ENCODE measurements at places on chromosomes 1 and 21.

DNA sequence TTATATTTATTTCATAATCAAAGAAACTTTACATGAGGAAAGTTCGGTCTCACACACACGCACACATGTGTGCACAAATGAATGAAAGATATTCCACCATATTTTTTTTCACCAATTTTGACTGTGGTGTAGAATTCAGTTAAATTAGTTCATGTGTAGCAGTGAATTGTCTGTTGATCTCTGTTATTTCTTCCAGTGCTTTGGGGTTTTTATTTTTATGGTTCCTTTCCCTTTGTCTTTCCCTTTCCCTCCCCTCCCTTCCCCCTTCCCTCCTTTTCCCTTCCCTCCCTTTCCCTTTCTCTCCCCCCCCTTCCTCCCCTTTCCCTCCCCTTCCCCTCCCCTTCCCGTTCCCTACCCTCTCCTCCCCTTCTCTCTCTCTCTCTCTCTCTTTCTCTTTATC is 8.9 kb downstream of the RYR2 start:
- no peak for DNase-seq

DNA sequence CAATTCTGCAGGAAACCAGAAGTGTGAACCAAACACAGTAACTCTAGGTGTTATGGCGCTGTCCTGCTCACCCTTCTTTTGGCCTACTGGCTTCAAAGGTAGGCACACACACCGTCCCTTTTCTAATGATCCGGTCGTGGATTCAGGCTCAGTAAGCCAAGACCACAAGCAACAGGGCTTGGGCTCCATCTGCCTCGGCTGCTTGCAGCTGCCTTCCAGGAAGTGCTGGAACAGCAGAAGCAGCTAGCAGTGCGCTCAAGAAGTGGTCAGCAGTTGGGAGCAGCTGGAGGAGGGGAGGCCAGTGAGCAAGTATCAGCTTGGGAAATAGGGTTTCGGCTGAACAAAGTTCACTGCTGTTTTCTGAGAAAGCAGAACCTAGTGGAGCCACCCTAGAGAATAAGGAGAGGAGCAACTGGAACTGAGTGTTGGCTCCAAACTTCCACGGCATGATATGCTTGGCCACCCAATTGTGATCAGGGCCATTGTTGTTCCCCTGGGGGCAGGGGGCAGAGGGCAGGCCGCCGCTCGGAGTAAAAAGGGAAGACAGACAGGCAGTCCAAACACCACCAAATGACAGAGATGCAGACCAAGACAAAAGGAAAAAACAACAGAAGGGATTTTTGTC is 173.4 kb downstream of the TOMM20 start:
- no peak for DNase-seq

- DNase-seq, result no peak
Measured at GRCh38 chr1:40232444-40232843, 15.3 kb upstream of the TMCO2 start.

GRCh38 chr1:16013220-16013907 is 4.5 kb downstream of the HSPB7 start:
- peak; percentile 80 for DNase-seq

DNA sequence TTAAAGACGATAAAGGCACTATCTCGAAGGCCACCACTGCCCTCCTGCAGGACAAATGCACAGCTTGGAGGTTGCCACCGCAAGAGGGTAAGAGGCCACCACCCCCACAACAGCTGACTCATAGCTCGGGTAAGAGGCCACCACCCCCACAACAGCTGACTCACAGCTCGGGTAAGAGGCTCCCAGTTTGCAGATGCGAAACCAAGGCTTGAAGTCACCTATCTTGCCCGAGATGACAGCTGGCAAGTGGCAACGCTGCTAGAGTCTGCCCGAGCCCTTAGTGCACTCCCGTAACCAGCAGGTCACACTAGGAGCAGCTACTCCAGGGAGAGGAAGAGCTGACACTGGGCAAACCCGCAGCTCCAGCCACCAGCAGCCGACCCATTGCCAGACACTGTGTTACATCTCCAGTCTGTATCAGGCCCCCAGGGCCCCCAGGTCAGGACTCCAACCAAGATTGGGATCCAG is 17.1 kb upstream of the SPSB1 start:
- peak; percentile 84 for DNase-seq

GRCh38 chr1:31688233-31688918 is 15.4 kb downstream of the COL16A1 start:
- DNase-seq, result no peak

GRCh38 chr1:114468710-114469468 is 42.1 kb downstream of the TRIM33 start:
- no peak for DNase-seq

DNA sequence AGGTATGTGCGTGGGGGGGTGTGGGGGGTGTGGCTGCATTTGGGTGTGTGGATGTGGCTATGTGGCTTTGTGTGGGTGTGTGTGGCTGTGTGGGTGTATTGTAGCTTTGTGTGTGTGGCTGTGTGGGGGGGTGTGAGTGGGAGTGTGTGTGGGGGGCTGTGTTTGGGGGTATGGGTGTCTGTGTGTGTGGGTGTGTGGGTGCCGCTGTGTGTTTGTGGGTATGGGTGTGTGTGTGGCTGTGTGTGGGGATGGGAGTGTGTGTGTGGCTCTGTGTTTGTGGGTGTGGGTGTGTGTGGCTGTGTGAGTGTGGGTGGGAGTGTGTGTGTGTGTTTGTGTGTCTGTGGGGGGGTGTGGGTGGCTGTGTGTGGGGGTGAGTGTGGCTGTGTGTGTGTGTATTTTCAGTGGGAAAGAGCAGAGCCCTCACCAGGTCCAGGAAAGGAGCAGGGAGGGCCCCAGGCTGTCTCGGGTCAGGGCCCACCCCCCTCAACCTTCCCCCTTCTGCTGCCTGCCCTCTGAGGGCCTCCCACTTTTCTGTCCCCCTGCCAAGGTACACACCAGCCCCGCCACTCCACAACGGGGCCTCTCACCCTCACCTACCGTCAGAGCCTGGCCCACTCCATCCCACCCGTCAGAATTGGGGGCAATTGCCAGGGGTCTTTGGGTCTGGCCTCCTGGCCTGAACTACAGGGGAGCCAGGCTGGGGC is 1.9 kb upstream of the COL8A2 start:
- DNase-seq, result no peak

DNA sequence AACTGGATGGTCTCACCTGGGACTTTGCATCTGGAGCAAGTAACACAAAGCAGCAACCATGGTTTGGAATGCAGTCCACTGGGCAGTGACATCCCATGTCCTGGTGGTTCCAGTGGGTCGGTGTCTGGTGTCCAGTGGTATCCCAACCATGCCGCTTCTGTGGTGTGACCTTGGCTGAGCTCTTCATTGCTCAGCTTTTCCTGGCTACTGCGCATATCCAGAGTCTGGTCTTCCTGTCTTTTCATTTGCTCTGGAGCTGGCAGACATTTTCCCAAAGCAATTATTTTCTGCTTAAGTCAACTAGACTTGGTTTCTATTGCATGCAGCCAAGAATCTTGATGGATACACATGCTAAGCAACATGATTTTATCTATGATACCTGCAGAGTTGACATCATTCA is 28.4 kb upstream of the CD2 start:
- no peak for DNase-seq

- DNase-seq, result no peak
Measured at GRCh38 chr1:2375246-2375922, 16.0 kb downstream of the MORN1 start.

- no peak for DNase-seq
Measured at GRCh38 chr1:43321331-43321891, 16.2 kb upstream of the MPL start.

- no peak for DNase-seq
Measured at GRCh38 chr21:15560383-15561056, 169.3 kb upstream of the USP25 start.

- peak; percentile 40 for DNase-seq
Measured at GRCh38 chr1:58585581-58586151, 8.6 kb upstream of the TACSTD2 start.

- no peak for DNase-seq
Measured at GRCh38 chr1:25908161-25908560, 1.9 kb upstream of the STMN1 start.

- peak; percentile 81 for DNase-seq
Measured at GRCh38 chr1:189619682-189620332, 857.9 kb downstream of the BRINP3 start.

DNA sequence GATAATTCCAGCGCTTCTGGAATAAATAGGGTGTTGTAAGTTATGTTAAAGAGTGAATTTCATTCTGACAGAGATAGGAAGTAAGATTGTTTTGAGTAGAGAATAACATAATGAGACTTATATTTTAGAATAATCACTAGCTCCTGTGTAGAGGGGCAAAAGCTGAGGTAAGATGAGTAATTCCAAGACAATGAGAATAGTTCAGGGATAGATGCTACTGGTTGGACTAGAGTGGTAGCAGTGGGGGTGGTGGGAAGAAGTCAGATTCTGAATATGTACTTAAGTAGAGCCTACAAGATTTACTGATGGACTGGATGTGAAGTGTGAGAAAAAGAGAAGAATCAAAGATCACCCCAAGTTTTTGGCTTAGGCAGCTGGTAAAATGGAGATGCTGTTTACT is 23.3 kb upstream of the MOV10 start:
- DNase-seq, result no peak

DNA sequence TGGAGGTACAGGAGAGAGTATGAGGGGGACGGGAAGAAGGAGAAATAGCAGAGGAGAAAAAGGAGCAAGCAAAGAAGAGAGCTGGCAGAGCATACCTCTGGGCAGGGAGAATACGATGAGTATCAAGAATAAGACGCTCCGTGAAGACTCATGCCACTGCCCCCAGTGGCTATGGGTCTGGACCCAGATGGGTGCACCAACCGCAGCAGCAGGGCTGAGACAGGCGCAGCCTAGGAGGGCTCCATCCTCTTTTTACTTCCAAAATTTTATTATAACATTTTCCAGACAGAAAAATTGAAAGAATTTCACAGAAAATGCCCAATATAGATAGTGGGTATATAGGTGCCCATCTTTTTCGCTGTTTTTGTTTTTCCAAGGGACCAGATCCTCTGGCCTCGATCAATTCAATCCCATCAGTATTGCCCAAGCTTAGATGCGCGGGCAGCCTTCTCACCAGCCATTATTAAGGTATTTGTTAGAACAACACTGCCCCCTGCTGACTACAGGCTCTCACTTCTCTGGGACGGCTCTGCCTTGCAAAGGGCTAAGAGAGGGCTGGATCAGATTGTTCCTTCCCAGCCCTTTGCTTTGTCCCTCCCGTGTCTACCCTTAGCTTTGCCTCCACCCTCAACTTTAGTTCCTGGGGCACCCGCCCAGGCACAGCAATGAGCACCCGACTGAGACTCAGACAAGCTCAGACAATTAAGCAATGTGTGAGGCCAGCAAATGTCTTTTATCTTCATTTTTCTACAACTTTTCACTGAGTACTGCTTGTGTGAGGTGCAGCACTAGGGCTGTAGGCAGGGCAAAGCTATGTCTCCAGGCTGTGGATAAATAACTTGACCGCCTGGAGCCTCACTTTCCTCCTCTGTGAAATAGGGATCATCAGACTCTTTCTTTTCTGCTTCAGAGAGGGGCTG is 17.5 kb upstream of the CAMK1G start:
- DNase-seq, result peak; percentile 82

- no peak for DNase-seq
Measured at GRCh38 chr1:117697220-117697781, 91.5 kb downstream of the TENT5C start.

DNA sequence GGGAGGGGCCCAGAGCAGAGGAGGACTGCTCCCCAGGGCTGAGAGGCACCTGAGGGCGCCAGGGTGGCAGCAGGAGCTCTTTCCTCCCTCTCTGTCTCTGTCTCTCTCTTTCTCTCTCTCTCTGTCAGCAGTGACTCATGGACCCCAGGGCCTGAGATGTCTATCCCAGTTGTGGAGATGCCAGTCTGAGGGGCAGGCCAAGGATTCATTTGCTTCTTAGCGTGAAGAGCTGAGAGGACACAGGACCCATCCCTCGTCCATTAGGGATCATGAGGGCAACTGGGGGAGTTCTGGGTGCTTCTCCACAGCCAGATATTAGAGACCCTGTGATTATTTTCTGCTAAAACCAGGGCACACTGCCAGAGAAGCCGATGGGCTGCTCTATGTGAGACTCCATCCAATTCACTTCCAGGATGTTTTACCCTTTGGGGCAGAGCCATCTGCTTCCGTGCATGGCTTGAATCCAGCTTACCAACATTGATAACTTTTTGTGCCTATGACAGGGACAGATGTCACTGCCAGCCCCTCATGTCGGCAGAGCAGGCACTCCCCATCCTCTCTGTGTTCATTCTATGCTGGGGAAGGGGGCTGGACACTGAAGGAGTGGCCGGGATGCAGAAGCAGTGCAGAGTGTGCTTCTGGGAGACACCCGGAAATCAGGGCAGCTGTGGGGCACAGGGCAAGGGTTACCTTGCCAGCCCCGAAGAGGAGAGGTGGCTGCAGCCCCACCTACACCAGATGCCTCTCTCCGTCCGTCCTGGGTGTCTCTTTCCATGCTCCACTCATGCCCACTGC is 4.1 kb upstream of the PCBP3 start:
- DNase-seq, result peak; percentile 33

GRCh38 chr1:200619894-200620272 is 668 bp downstream of the KIF14 start:
- no peak for DNase-seq

GRCh38 chr21:43034101-43034500 is 41.5 kb downstream of the CBS start:
- no peak for DNase-seq

GRCh38 chr1:231465051-231465450 is 43.0 kb upstream of the EGLN1 start:
- no peak for DNase-seq

DNA sequence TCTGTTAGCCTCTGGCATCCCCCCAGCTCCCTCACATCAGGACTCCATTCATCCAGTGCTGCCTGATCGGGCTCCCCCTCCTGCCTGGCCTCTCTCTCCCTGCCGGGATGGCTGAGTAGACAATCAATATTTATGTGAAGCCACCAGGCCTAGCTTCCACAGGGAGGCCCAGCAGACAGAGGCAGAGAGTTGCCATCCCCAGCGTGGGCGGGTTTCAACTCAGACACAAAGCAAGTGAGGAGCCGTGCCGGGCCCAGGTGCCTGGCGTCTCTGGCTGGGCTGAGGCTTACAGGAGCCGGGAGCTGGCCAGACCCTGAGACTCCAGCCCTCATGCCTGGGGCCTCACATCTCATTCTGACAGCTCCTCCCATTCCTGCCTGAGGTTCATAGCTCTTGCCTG is 34.5 kb upstream of the ATP2B4 start:
- no peak for DNase-seq

DNA sequence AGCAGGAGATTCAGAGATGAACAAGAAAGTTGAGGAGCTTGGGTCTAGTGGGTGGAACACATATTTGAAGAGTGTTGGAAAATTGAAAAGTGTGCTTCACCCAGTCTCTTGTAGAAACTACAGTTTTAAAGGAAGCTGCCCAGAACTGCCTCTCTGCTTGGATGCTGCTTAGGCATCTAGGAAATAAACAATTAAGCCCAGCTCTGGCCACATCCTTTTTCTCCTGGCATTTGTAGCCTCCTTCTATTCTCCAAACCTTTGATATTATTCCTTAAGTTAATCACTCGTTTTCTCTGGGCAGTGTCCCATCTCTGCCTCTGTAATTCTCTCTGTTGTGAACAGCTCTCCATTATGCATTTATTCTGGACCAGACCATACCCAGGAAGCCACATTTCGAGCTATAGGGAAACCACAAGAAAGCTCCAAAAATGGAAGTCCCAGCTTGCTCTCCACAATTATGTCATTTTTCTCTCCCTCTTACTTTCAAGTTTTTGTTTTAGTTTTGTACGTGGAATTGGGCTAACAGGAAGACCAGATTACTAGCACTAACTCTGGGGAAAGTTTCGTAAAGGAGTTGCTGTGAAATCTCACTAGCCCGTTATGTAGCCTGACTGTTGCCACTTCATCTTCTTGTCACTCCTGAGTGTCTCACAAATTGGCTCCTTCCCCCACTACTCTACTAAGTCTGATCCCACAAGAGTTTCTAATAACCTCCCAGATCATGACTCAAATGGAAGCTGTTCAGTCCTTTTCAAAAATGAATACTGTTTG is 102.2 kb downstream of the NTMT2 start:
- peak; percentile 27 for DNase-seq

- DNase-seq, result peak; percentile 54
Measured at GRCh38 chr1:163315773-163316374, 5.9 kb upstream of the NUF2 start.

All from fibroblast of skin of scalp (primary cell).